ENCODE measurements at places on chromosomes 2 and 18.
A peak's percentile ranks its signal among the peaks of the same experiment; 100 is the strongest.

GRCh38 chr2:45856391-45857274, 205.2 kb downstream of the PRKCE start:
- DNase-seq, result no peak

DNA sequence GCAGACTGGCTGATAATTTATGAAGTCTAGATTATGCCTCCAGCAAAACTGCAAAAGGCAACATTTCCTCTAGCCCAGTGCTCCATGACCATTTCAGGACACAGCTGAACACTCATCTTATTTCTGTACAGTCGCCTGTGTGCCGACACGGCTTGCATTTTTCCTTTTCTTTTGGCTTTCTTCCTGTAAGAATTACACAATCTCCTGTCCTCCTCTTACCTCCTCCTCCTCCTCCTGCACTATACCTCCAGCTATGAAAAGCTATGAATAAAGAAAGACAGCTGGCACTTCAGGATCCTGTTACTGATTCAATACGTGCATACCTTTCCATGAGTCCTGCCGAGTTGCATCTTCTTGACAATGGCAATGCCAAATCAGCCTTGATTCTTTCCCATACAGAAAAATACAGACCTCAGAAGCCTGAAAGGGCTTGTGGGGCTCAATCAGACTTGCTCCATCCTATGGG, 32.2 kb upstream of the TRIB2 start:
- no peak for DNase-seq

- DNase-seq, result no peak
Measured at GRCh38 chr2:232632904-232633412, 446 bp upstream of the EFHD1 start.

DNA sequence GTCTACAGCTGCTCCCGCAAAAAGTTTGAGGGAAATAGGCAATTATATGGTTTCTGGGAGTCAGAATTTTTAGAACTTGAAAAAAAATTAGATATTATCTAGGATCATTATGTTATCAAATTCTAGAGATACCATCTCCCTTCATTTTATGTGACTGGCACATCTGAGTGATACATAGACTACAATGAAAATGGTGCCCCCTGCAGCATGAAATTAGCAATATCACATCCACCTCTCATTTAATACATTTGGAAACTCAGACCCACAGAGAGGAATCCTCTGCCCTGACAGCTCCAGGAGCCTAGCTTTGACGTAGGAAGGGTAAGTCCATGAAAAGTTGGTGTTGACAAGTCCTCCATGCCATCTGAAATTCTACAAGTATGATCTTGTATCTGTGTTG, 381.6 kb downstream of the SUCLG1 start:
- no peak for DNase-seq

DNA sequence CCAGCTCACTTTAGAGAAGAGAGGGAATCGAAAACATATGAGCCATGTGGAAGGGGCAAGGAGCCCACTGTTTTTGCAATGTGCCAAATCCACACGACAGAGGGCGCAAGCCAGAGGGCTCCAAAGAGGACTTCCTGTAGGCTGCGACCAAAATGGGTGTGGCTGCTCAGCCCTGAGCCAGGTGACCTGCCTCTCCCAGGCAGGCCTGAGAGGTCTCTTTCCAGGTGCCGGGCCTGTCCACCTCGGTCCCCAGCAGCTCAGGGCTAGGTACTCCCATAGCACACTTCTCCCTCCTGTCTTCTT, 153.8 kb downstream of the TTC32 start:
- DNase-seq, result no peak

DNA sequence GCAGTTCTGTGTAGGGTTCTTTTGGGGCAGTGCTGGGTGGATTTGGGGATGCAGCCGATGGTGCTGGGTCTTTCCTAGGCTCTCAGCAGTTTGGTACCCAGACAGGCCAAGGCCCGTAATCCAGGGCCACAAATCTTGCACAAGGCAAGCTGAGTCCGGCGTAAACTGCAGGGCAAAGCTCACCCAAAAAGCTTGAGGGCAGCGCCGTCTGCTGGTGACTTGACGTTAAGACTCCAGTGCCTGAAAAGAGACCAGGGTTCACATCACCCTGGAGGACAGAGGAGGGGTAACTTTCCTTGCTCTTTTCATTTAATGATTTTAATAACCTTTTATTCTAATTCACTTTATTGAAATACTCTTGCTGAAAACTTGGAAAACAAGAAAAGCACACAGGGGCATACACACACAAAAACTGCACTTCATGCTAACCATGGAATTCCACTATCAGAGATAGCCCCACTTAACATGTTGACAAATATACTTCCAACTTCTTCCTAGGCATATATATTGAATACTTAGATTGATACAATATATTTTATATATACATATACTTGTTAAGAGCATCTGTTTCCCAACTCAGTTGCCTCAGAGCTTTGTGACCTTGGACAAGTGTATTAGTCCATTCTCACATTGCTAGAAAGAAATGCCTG, 38.9 kb downstream of the CNGA3 start:
- DNase-seq, result peak; percentile 32

- no peak for DNase-seq
Measured at GRCh38 chr2:144886862-144887261, 366.9 kb upstream of the ZEB2 start.

- no peak for DNase-seq
Measured at GRCh38 chr2:218984239-218985020, 554 bp downstream of the FEV start.

GRCh38 chr2:9093324-9093723, 89.8 kb upstream of the MBOAT2 start:
- DNase-seq, result no peak

DNA sequence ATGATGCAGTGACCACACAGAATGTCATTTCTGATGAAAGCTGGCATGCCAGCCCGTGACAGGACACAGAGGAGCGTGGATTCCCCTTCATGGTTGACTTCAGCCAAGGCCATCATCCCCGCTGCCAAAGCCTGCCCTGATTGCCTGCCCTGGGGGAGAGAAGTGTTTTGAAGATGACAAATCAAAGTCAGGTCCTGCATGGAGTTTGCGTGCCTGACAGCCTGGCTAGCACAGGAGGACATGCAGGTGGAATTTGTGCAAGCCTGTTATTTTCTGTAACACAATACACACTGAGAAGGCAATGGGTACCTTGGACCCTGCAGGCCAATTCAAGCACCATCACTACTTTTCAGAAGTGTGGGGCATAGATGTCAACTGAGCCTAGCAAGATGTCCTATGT, 5.4 kb upstream of the IL1R2 start:
- no peak for DNase-seq

GRCh38 chr2:53075760-53076159, 691.8 kb upstream of the CHAC2 start:
- DNase-seq, result peak; percentile 26

DNA sequence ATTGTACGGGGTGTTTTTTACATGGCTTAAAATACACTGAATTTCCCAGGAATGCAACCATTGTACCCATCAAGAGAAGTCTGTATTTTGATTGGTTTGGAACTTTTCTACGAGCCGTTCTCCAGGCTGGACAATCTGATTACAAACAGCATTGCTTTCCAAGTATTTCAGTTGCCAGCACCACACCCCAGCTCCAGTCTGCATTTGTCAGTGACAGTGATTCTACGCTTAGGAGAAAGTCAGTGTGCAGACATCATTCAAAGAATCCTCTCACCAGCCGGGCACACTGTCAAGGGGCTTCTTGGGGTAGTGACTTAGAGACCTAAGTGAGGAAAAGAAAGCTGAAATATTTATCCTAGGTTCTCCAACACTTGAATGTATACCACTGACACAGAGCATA, 194.1 kb downstream of the ANAPC1 start:
- DNase-seq, result no peak

- DNase-seq, result no peak
Measured at GRCh38 chr2:28624436-28624792, 127.2 kb upstream of the PPP1CB start.

DNA sequence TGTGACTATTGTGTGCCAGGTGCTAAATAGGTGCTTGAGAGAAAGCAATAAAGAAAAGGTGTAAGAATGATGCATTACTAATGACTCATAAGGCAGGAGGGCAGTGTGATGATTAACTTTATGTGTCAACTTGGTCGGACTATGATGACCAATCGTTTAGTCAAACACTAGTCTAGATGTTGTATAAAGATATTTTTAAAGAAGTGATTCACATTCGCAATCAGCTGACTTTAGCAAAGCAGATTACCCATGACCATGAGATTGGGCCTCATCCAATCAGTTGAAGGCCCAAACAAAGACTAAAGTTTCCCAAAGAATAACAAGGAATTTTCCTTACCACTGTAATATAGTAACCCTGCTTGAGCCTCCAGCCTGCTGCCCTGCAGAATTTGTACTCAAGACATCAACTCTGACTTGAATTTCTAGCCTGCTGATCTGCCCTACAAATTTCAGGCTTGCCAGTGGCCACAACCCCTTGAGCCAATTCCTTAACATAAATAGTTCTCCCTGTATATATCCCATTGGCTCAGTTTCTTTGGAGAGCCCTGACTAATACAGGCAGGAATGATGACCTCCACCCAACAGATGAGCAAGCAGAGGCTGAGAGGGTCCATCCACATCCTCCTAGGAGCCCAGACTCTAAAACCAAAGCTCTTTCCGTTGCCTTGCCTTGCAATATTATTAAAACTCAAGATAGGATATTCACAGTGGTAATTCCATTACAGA, 132.6 kb downstream of the ACTR3 start:
- no peak for DNase-seq

DNA sequence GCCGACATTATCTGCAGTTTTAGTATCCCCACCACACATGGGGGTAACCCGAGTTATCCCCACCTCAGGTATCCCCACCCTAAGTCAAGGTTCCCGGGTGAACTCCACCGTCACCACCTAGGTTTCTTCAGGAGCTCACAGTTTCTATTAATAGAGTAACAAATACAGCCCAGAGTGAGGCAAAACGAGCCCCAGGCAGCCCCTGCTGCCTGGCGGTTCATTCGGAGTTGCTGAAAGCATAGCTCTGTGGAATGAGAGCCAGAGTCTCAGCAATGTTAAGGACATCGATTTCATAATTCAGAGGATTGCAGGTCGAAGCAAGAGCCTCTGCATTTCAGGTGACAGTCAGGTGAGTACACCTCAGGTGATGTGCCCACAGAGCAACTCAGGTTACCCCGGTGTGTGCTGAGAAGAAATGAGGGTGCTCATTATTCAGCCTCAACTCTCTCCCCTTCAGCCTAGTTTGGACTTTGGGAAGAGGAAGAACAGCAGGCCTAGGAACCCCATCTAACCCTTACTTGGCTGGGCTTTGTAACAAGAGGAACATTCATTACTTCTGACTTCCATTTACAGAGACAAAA, 10.7 kb downstream of the SATB2 start:
- DNase-seq, result no peak

GRCh38 chr2:159546716-159547430, 69.5 kb downstream of the BAZ2B start:
- no peak for DNase-seq

GRCh38 chr18:26547646-26548414, 523 bp downstream of the KCTD1 start:
- no peak for DNase-seq

GRCh38 chr2:190043441-190043840, 19.1 kb downstream of the MSTN start:
- no peak for DNase-seq

GRCh38 chr18:4455113-4455811, at the start of gene DLGAP1:
Gene DLGAP1 (minus strand): TSS chr18:4455307.
- DNase-seq, result no peak

- no peak for DNase-seq
Measured at GRCh38 chr2:165273176-165273575, 34.0 kb downstream of the SCN2A start.

DNA sequence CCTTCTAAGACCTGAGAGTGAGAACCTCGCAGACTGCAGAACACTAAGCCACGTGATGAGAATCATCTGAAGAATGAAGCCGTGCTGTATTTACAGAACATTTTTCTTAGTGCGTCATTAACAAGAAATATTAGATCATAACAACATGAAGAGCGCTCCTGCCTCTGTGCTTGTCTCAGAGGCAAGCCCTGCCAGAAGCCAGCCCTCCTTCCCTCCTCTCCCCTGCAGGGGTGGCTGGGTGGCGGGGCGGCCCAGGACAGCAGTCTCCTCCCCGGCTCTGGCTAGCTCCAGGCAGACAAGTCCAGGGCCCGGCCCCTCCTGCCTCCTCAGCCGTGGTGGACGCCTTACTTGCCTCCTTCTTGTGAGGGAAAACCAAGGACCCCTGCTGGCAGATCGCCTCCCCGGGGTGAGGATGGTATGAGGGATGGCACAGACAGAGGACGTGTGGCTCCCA, 262.7 kb downstream of the TWIST2 start:
- DNase-seq, result no peak

- no peak for DNase-seq
Measured at GRCh38 chr2:85439986-85440385, 21.5 kb downstream of the SH2D6 start.

GRCh38 chr18:30632071-30632698, 410.4 kb downstream of the DSC3 start:
- DNase-seq, result no peak

- DNase-seq, result no peak
Measured at GRCh38 chr18:55149994-55150393, 190.7 kb upstream of the CCDC68 start.

DNA sequence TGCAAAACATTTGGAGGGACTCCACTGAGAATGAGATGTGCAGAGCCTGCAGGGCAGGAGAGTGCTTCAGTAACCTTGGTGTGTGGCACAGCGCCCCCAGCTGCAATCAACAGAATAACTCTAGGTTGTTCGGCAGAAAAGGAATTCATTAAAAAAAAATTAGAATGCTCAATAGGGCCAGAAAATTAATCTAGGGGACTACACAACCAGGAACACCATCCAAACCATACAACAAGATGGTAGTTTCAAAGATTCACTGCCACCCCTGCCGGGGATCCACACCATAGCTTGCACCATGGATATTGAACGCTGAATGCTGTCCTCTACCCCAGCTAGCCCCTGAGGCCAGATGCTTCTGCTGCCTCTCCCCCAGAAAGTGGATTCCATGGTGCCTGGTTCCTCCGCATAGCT, 50.1 kb downstream of the THUMPD2 start:
- no peak for DNase-seq

DNA sequence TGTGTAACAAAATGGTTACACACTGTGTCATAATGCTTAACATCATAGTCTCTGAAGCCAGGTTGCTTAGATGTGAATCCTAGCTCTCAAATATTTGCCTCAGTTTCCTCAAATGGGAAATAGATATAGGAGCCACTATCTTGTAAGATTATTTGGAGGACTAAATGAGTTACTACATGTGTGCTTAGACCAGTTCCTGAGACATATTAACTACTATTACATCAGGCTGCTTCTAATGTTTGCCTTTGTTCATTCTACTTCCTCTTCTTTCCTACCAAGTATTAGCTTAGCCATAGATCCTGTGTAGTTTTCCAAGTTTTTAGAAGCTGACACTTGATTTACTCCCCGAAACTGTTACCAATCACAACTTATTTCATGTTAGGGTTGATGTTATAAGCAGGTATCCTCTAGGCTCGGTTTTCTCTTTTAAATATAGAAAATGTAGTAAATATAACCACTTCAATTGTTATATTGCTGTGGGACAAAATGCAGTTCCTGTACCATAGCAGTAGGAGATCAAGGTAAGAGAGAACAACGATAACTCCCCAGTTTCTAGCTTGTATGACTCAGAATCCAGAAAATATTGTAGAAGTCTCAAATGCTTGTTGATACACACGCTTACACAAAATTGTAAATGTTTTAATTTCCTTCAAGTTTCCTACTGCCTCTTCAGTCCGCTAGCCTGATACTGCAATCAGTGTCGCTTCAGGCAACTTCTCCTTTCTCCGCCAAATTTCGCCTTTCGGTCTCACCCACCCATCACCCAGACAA, 751 bp upstream of the DNAJC10 start:
- DNase-seq, result no peak

- no peak for DNase-seq
Measured at GRCh38 chr18:41378598-41378997, 576.4 kb upstream of the PIK3C3 start.
